ENCODE measurements at places on chromosomes 12 and 14.

DNA sequence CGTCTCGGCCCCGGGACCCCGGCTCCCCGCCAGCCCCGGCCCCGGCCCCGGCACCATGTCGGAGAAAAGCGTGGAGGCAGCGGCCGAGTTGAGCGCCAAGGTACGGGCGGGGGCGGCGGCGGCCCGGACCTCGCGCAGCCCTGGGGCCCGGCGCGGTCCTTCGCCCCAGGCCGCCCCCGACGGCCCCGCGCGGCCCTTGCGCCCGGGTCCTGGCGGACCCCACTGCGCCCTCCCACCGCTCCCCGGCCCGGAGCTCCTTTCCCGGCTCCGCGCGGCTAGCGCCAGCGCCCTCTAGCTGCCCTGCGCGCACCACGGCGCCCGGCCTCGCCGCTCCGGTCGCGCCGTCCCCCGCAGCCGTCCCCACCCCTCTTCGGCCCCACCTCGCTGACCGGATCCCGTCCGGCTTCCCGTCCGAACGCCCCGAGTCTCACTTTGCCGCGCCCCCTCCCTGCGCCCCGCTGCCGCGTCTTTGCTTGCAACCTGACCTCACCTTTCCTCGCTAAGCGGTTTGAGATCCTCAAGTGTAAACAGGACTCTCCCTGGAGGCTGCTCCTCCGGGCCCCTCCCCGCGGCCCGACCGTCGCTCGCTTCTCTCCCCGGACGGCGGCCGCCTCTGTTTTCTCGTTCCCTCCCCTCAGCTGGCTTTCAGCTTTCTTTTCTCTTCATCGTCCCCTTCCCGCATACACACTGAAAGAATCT lies 637 bp downstream of the PTMS start:
- peak; percentile 42 for DNase-seq

GRCh38 chr14:105075379-105076295 lies 10.4 kb upstream of the GPR132 start:
- DNase-seq = peak; percentile 81

GRCh38 chr12:20459920-20460319 lies 91.6 kb downstream of the PDE3A start:
- no peak for DNase-seq

GRCh38 chr12:66258011-66258410 lies 44.3 kb upstream of the HELB start:
- DNase-seq = no peak

DNA sequence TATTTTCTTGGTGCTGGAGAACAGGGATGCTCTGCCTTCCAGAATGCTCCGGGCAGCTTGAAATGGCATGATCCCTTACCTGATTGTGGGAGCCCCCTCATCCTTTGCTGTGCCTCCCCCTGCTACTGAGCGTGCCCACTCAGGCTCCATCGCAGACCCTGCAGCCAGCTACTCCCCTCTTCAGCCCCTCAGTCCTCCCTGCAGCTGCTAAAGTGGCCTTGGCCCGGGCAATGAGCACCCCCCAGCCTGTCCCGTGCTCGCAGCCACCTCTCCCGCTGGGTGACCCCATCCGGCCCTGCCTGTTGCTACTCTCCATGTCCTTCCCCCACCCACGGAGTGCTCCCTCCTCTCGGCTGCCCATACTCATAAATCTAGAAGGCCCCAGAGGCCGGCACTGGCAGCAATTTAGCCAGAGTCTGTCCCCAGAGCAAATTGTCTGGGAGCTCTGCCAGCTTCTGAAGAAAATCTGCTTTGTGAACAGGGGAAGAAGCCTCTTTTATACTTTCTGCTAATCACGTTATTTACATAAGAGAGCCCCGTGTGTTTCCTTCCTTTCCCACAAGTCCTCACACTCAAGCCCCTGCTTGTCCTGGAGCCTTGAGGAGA lies 143.7 kb upstream of the FRMD6 start:
- no peak for DNase-seq

- DNase-seq = peak; percentile 23
Observed at GRCh38 chr12:114662512-114663177, 21.3 kb downstream of the TBX3 start.

- DNase-seq = no peak
Observed at GRCh38 chr14:70873627-70874026, 33.6 kb upstream of the PCNX1 start.

GRCh38 chr12:39897315-39897714 lies 208.6 kb downstream of the SLC2A13 start:
- DNase-seq = no peak

DNA sequence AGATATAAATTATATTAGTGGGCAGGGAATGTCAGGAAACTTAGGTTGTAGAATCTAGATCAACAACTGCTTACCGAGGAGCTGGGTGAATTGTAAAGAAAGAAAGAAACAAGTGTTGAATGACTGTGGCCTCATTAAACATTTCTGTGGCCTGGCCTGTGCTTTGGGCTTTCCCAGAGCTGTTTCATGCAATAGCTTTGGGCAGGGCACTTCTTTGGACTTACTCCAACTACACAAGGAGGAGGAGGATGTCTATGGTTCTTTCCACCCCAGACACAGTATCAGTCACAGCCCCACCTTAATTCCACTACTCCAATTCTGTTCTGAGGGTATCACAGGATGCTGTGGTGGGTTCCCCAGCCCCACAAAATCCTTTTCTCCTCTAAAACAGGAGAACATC lies 38.0 kb downstream of the DPF3 start:
- no peak for DNase-seq
